ENCODE measurements at places on chromosomes 3 and 15.

GRCh38 chr3:96213393-96213792, 601.0 kb upstream of the EPHA6 start:
- no peak for DNase-seq

- no peak for DNase-seq
Measured at GRCh38 chr3:70753572-70753971, 441.1 kb upstream of the MDFIC2 start.

DNA sequence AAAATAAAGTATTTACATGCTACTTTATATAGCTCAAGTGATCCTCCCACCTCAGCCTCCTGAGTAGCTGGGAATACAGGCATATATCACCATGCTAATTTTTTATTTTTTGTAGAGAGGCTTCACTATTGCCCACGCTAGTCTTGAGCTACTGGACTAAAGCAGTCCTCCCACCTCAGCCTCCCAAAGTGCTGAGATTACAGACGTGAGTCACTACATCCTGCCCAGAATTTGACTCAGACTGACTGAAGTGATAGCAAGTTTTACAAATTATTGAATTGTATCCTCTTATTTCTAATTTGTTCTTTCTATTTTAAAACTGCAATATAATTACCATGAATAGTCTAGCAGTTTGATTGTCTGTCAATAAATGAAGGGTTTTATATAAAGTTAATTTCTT, 210.3 kb upstream of the CGNL1 start:
- DNase-seq, result no peak

DNA sequence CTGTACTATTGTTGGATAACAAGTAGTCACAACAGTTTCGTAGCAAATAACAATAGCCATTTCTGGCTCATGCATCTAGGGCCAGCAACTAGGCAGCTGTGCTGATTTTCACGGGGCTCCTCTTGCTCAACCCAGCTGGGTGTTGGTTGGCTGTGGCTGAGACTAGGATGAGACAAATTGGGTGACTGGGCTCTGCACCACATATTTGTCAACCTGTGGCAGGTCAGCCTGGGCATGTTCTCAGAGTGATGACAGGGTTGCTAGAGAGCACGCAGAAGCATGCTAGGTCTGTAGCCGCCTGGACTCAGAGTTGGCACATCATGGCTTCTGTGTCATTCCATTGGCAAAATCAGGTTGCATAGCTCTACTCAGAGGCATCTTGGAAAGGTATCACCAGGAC, 175.9 kb downstream of the OTOL1 start:
- no peak for DNase-seq

- DNase-seq, result peak; percentile 17
Measured at GRCh38 chr3:125585595-125586223, 9.6 kb downstream of the OSBPL11 start.

GRCh38 chr3:187999821-188000220, 154.1 kb upstream of the LPP start:
- DNase-seq, result no peak

Data from NCI-H187 (cell line).